ENCODE measurements at places on chromosomes 11 and 22.

DNA sequence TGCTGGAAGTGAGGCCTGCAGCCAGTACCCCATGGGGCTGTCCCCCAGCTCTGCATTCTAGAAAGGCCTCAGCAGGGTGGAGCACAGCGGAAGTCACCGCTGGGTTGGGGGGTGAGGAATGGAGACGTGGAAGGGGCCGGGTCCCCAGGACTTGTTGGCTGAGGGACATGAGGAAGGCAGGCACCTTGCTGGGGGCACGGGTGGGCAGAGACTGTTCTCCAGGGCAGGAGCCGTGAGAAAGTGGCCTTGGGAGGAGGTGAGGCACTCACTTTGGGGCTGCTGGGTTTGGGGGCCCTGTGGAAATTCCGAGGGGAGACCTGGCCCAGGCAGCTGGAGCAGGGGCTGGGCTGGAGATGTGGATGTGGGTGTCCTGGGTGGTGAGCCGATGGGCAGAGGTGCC is 5.0 kb downstream of the TNNI2 start:
- no peak for DNase-seq

DNA sequence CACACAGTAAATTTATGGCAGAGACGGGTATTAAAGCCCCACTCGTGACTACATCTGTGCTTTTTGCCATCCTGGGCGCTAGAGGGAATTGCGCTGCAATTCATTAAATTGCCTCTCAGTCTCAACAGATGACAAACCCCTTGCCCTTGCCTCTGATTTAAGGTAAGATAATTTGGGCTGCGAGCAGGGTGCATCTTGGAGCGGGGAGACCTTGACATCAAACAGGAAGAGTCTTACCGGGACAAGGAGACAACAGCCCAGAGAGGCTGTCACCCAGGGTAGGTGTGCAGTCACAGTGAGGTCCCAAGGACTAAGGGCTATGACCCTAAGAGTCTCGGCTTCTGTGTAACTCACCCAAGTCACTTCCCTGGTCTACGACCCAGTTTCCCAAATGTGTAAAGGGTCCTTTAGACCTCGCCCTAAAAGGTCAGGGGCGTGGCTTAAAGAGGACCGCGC is 449 bp upstream of the TOM1 start:
- no peak for DNase-seq

DNA sequence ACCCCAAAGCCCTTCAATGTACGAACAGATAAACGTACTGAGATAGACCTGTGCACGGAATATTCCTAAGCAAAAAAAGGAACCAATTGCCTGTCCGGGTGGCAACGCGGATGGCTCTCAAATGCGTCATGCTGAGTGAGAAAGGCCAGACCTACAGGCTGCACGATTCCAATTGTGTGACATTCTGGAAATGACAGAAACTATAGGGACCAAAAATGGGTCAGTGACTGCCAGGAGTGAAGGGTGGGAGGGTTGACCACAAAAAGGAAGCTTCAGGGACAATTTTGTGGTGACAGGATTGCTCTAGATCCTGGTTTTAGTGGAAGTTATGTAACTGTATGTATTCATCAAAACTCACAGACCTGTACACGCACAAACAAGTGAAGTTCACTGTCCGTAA is 24.0 kb upstream of the SYT8 start:
- no peak for DNase-seq

GRCh38 chr22:30044369-30044768 is 35.9 kb upstream of the HORMAD2 start:
- DNase-seq: no peak

GRCh38 chr11:13421561-13421960 is 41.5 kb downstream of the BTBD10 start:
- DNase-seq: no peak

GRCh38 chr22:45859231-45860161 is 117.5 kb downstream of the WNT7B start:
- no peak for DNase-seq

DNA sequence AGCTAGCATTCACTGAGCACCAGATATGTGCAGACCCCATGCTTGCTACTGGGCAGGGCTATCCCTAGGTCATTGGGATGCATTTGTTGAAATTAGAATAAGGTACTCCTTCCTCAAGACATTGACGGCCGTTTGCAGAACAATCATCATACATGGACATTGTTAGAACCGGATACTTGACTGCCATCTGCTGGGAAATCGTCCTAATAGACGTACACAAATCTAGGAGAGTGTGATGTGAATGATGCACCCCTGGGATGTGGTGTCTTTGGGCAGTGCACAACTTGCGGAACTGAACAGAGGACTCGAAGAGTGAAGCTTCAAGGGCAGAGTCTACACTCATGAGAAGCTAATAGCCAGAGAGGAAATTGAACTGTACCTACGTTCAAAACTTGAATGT is 35.9 kb downstream of the MYO18B start:
- no peak for DNase-seq

- no peak for DNase-seq
Observed at GRCh38 chr11:64141081-64141783, 24.7 kb downstream of the MACROD1 start.

DNA sequence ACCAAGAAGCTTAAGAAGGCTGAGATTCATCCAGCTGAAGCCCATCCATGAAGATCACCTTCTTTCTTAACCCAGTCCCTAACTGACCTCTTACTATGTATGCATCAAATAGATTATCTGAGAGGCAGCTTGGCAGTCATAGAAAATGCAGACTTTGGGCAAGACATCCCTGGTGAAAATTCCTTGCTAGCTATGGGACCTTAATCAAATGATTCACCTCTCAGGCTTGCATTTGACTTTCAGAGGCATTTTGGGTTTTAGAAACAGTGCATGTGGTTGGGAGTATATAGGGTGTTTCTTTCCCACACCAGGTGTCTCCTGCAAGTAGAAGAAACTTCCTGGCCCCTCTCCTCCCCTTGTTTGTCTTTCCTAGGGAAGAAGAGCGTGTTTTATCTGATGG is 188.5 kb upstream of the ISX start:
- no peak for DNase-seq

Data from sciatic nerve (tissue), 2 donors.